ENCODE measurements at places on chromosomes 7 and 10. TPM values are rescaled to one million over a fixed set of nuclear protein-coding genes. Genes with fewer than 3 reads are reported as not detected.

The C7orf57 gene
- not detected for total RNA-seq

The EZH2 gene
- total RNA-seq = 5.0 TPM

The OR13A1 gene
- not detected for total RNA-seq

The PHYHIPL gene
- not detected for total RNA-seq

The ADAM12 gene
- 360 TPM for total RNA-seq
